Glutamatergic neuron (in vitro differentiated cells): ENCODE measurements at places on chromosomes 7 and 10.

GRCh38 chr7:46291050-46291438 lies 370.0 kb upstream of the IGFBP3 start:
- H3K4me3 ChIP-seq: no peak overlapping the region
- H3K4me1 ChIP-seq: no peaks in the 10 kb centered on the region
- H3K27ac ChIP-seq: no peak overlapping the region

GRCh38 chr10:30839652-30840051 lies 192.0 kb downstream of the ZNF438 start:
- no peak overlapping the region for H3K4me3 ChIP-seq
- peaks cover 4% of the 10 kb centered on the region for H3K36me3 ChIP-seq
- H3K4me1 ChIP-seq: peaks cover 7% of the 10 kb centered on the region
- H3K27ac ChIP-seq: no peak overlapping the region

DNA sequence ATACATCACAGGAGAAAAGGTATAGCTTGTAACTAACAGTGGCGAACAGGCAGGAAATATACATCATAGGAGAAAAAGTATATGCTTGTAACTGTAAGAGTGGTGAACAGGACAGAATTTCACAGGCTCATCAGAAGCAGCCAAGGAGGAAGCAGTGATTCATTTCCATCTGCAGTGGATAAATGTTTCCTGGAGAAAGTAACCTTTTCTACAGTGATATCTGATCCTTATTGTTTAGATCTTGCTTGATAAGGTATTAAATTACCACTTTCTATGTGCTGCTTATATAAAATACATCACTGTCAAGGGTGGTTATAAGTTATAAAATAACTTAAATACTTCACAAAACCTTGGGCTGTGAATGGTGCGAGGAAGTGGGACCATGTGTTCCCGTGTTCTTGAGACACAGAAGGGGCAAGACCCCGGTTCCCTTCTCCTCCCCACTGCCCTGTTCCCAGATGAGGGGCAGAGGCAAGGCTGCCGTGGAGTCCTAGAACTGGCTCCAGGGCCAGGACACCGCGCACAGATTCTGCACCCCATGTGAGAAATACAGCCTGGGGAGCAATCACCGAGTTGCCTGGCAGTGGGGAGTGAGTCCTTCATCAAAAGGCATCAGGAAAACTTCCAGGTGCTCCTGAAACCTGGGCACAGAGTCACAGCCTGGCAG lies 135.2 kb downstream of the DIP2C start:
- peaks cover 36% of the 10 kb centered on the region for H3K4me1 ChIP-seq
- H3K27me3 ChIP-seq: peaks cover 2% of the 10 kb centered on the region
- H3K27ac ChIP-seq: no peak overlapping the region

GRCh38 chr10:33673839-33674415 lies 339.5 kb upstream of the NRP1 start:
- no peaks in the 10 kb centered on the region for H3K27me3 ChIP-seq
- H3K4me1 ChIP-seq: no peaks in the 10 kb centered on the region
- H3K27ac ChIP-seq: no peak overlapping the region
- no peak for DNase-seq
- no peak overlapping the region for H3K4me3 ChIP-seq
- H3K36me3 ChIP-seq: peaks cover 14% of the 10 kb centered on the region

DNA sequence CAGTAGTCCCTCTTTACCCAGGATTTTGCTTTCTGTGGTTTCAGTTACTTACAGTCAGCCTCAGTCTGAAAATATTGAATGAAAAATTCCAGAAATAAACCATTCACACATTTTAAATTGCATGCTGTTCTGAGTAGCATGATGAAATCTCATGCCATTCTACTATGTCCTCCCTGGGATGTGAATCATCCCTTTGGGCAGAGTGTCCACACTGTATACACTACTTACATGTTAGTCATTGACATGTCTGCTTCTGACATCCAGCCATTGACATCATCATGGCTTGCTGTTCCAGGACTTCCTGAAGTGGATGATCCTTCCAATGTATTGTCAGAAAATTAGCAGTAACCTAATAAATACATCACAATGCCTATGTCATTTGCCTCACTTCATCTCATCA lies 34.6 kb upstream of the MALRD1 start:
- H3K27ac ChIP-seq: no peak overlapping the region
- no peak for DNase-seq
- no peaks in the 10 kb centered on the region for H3K27me3 ChIP-seq
- H3K36me3 ChIP-seq: peaks cover 4% of the 10 kb centered on the region
